Choroid plexus epithelial cell (primary cell): ENCODE measurements at places on chromosomes 2 and 18.

DNA sequence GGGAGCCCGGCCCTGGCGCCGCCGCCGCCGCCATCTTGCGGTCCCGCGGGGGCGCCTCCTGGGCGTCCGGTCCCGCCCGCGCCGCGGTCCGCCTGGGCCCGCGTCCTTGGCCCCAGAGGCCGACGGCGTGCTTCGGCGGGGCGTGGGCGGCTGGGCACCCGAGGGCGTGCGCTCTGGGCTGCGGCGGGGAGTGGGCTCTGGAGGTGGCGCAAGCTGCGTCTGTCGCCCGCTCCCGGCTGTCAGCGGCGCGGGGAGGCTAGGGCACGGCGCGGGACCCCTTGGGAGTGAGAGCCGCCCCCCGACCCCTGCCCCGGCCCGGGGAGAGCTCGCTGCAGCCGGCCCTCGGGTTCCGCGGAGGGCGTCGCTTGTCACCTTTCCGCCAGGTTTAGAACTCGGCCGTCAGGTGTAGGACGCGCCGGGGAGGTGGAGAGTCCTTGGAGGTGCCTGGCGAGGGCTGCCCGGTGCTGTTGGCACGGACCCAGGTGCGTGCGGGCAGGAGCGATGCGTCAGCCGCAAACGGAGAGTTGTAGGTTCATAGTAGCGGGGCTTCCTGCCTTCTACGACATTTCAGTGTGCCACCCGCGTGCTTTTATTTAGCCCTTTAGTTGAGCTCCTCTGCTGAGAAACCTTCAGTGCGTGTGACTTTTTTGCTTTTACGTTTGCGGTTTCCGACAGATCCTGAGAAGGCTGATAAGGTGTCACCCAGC is 921 bp downstream of the VAPA start:
- peak; percentile 70 for DNase-seq

DNA sequence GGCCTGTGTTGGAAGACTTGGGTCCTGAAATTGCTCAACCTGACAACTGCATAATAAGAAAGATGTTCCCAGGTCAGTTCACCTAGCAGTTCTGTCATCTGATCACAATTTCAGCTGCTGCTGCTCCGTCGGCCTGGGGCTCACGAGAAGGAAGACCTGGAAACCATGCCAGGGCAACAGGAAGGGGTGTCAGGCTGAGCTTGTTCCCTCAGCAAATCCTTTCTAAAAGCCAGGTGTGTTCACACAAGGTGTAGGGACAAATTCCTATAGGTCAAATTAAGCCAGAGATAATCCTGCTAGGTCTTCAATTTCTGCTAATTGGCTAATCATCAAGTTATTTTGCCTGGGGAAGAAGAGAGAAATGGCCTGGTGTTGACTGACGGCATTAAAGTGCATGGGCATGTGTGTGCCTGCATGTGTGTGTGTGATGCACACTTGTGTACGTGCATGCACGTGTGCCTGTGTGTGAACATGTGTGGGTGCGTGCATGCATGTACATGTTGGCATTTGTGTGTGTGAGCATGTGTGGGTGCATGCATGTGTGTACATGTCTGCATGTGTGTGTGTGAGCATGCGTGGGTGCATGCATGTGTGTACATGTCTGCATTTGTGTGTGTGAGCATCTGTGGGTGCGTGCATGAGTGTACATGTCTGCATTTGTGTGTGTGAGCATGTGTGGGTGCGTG is 178.6 kb downstream of the TMEM18 start:
- DNase-seq: no peak

DNA sequence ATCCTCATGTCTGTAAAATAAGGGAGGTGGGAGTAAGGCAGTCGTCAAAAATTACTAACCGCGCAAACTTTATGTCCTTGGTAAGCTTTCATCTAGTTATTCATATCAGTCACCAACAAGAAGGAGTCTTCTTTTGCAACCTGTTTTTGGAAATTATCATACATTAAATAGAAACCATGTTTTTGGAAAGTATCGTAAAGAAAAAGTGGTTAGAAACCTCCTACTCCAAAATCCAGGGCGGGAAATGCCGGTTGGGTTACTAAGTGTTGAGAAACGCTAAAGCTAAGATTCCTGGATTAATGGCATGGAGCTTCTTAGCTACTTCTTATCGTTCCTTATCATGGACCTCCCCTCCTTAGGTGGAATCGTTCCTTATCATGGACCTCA is 778 bp downstream of the BBS5 start:
- DNase-seq: peak; percentile 19

DNA sequence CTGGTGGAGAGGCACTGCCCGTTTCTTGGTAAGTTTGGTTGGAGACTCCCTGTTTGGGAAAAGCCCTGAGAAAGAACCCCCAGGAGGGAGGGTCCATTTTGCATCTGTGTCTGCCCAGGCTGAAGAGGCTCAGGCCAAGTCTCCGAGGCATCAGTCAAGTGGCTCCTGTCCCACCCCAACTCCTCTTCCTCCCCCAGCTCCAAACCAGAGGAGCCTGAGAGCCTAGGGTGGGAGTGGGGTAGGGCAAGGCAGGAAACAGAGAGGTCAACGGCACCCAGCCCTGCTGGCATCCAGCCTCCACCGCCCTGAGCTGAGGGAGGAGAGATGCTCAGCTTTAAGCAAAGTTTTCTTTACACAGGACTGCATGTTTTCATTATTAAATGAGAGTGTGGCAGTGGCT is 38.2 kb downstream of the CYP27C1 start:
- no peak for DNase-seq

- no peak for DNase-seq
Observed at GRCh38 chr2:197937814-197938213, 133.4 kb downstream of the PLCL1 start.

GRCh38 chr2:47869859-47870595 is 36.3 kb downstream of the FBXO11 start:
- no peak for DNase-seq

GRCh38 chr18:12325726-12326245 is 17.7 kb downstream of the TUBB6 start:
- no peak for DNase-seq

DNA sequence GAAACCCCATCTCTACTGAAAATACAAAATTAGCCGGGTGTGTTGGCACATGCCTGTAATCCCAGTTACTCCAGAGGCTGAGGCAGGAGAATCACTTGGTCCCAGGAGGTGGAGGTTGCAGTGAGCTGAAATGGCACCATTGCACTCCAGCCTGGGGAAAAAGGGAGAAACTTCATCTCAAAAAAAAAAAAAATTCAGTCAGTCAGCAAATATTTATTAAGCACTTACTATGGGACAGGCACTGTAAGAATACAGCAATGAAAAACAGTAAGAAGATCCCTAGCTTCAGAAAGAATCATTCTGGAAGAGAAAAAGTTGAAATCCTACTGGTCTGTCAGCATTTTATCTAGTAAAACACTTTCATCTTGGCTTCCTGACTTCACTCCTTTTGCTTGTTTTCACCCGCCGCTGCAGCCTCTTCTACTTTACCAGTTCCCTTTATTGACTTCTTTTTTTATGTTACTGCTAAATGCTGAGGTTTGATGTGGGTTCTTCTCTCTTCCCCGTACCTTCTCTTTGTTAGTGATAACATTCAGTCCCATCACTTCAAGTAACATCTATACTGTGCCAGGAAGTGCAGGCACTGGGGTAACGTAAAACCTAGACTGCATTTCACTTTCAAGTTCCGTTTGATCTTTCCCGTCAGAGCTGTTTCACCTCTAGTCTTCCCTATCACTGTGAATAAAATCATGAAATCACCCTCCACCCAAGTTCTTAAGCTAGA is 10.8 kb upstream of the TAF4B start:
- DNase-seq: no peak

DNA sequence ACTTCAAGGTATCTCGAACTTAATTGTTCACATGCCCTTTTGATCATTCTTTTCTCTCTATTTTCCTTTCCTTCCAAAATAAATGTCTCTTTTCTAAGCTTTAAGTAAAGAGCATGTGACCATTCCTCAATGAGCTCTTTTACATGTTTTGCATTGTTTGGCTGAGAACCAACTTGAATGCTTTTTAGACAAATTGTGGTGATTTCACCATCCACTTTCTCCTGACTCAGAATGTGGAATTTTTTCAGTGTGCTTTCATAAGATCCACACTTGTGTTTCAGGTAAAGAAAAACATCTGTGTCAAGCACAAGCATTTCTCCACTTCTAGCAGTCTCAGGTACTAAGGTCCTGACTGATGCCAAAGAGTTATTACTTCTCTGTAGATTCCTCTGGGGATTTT is 10.7 kb downstream of the RBM43 start:
- peak; percentile 96 for DNase-seq

DNA sequence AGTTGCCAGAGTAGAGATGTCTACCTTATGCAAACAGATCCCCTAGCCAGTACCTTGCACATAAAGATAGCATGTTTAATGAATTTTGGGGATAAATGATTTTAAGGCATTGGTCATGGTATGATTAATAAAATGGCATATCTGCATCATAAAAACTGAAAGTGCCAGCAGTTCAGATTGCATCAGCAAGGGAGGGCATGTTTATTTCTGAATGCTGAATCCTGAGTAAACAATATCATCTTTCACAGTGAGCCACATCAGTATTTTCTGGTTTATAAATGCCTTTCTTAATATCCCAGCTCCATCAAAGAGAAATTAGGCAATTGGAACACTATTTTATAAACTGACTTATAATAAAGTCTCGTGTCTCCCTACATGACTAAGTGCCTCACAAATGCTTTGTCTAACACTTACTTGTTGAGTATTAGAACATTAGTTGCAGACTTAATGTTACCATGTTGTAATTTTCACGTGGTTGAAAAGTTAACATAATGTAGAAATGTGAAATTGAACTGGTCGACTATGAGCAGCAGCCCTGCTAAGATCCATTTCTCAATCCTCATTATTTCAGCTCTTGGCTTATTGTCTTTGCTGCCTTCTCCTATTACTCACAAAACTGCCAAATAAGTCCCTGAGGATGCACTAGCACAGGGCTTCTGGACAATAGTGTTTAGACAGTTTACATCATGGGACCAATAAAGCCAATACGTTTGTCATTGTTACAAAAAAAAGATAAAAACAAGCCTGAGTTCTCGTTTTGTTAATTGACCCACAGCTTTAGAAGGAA is 48.0 kb downstream of the LANCL1 start:
- DNase-seq: peak; percentile 2

GRCh38 chr2:9905413-9905812 is 46.1 kb upstream of the GRHL1 start:
- DNase-seq: no peak

DNA sequence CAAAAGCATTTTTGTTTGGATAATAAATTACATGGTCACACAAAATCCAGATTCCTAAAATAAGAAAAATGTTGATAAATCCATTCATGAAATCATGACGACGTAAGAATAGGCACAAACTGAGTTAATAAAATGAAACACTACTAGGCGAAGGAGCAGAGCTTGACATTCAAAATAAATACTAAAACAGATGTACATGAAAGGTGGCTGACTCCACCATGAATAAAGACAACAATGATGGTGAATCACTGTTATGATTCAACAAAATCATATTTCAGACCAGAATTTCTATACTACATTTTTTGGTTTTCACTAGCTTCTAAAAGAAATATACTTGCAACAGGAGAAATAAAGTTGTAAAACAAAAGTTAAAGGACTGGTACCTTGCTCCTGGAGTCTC is 122.0 kb upstream of the RNU4ATAC start:
- peak; percentile 59 for DNase-seq

DNA sequence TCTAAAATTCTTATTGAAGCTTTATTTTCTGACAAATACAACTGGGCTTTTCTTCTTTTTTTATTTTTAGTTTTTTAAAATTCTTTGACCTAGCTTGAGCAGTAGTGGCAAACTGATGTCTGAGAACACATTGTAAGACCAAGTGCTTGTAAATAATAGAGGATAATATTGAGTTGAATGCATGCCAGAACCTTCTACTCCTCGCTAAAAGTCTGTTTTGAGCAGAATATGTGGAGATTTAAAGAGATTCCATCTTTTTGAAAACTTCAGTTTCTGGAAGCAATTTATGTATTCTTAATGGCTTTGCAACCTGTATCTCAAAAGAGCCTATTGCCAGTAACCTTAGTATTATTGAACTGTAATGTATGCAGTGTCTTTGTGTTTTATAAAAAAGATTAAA is 148.3 kb downstream of the KCNJ3 start:
- DNase-seq: no peak

GRCh38 chr2:237244178-237244577 is 158.5 kb downstream of the COPS8 start:
- DNase-seq: no peak

DNA sequence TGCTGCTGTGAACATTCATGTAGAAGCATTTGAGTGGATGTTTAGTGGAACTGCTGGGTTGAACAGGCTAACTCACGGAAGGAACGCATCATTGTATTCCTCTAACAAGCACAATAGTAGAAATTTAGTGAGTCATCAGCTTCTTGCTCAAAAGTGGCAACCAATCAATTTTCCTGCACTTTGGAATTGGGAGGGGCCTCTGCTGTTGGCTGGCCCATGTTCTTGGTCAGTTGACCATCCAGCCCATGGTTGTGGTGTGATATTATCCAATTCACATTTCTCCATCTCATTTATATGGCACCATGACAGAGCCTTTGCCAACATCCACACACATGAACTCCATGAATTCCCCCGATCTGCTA is 95.0 kb downstream of the TNFRSF11A start:
- peak; percentile 10 for DNase-seq

GRCh38 chr18:78782951-78783563 is 196.6 kb upstream of the SALL3 start:
- DNase-seq: no peak

- no peak for DNase-seq
Observed at GRCh38 chr2:162564140-162564539, 220.2 kb downstream of the GCA start.

DNA sequence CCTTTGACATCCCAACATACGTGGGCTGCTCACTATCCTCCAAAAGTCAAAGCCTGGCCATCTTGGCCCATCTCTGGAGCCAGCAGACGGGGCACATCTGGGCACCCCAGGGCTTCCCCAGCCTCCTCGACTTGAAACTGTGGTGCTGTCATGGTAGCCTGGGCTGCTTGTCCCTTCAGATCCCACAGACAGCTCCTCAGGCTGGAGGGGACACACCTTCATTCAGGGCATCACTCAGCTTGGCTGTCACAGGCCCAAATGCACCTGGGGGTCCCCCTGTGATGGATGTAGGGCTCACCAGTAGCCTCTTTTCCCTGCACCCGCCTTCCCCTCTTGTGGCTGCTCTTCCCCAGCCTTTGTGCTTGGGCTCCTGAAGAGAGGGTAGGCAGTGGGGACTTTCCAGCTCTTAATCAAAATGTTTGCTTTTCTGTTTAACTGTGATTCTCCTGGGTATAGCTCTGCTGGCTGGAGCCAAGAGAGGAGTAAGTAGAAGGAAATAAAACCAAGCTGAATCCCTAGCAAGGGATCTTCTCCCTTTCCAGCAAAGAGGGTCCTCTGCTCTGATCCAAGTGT is 92.3 kb downstream of the GYPC start:
- DNase-seq: no peak

GRCh38 chr2:217886091-217886490 is 116.7 kb downstream of the TNS1 start:
- DNase-seq: no peak

DNA sequence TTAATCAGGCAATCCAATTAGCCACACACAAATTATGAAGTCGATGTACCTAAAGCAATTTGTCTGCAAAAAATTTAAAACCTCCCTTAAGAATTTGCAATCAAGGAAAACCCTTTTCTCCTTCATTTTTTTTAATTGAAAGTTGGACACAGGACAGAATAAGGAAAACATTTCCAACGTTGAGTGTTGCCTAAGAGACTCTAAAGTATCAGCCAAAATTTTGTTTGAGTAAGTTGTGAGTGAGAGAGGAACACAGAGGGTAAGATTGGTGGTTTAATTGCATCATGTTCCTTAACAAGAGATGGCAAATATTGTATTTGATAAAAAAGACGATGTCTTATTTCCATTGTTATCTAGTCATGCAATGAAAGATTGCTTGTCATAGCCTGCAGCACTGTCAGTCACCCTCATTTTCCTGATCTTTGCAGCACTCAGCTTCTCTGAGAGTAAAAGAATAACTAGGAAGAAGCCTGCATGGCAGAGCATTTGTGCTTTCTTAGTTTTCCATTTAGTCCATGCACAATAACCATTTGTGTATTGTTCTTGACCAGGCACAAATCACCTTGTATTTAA is 115.5 kb downstream of the ICOS start:
- DNase-seq: no peak
